Testis (tissue), 5 donors: ENCODE measurements at places on chromosomes 7 and 10. TPM values are rescaled to one million over a fixed set of nuclear protein-coding genes. Genes with fewer than 3 reads are reported as not detected.

The NMT2 gene
- 35.8 TPM for polyA plus RNA-seq

The CYP2C9 gene
- polyA plus RNA-seq: not detected

The DYDC2 gene
- polyA plus RNA-seq: 22.8 TPM

The CCAR1 gene
- 16.2 TPM for polyA plus RNA-seq

The CNNM1 gene
- polyA plus RNA-seq: 29.0 TPM

The DENND11 gene
- polyA plus RNA-seq: 3.8 TPM
